Left hindlimb (tissue), 1 donor: ENCODE measurements at places on chromosomes 13 and 19.

GRCh38 chr19:50204811-50205675 lies 1.6 kb downstream of the MYH14 start:
- DNase-seq: no peak

GRCh38 chr19:52231154-52231910 lies 38.1 kb upstream of the ZNF766 start:
- no peak for DNase-seq

DNA sequence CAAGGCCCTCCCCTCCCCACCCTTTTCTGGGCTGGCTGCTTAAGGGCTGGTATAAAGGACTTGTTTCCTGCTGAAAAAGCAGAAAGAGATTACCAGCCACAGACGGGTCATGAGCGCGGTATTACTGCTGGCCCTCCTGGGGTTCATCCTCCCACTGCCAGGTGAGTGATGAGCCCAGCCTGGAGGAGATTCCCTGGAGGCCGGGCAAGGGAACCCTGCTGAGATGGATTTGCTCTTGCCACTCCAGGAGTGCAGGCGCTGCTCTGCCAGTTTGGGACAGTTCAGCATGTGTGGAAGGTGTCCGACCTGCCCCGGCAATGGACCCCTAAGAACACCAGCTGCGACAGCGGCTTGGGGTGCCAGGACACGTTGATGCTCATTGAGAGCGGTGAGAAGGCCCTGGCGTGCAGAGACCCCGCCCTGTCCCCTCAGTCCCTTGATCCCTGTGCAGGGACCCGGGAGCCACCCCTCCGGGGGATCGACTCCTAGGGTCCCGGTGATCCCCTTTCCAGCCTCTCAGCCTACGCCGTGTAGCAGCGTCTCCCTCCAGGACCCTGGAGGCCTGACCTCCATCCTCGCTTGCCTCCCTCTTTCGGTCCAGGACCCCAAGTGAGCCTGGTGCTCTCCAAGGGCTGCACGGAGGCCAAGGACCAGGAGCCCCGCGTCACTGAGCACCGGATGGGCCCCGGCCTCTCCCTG lies at the start of gene CD177:
TSS of gene CD177 (plus strand) at position 81 of the 699 bp plus-strand sequence. CDS start at position 110, 29 bp downstream.
- DNase-seq: no peak

DNA sequence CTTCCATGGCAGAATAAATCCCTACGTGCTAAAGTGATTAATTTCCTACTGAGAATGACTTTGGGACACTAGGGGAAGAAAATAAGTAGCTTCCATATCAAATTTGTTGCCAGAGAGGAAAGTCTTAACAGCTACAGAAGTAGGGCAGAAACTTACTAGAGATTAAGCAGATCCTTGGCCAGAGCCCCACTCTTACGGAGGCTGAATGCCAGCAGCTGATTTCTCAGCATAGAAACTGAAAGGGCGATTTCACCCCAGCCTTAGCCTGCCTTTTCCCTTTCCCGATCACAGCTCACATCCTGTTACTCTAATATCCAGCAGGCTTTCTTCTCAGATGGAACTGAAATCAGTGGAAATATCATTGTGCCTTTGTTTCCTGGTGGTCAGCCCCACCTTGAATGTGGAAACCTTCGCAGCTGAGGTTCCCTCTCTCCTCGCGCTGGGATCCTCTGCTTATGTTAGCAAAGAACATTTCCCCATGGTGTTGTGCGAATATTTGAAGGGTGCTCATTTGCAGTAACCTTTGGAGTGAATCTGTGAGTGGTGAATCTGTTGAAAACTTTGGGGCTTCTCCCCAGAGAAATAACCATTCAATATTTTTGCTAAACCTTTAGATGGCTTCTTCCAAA lies 8.4 kb downstream of the FAM124A start:
- DNase-seq: peak; percentile 64

DNA sequence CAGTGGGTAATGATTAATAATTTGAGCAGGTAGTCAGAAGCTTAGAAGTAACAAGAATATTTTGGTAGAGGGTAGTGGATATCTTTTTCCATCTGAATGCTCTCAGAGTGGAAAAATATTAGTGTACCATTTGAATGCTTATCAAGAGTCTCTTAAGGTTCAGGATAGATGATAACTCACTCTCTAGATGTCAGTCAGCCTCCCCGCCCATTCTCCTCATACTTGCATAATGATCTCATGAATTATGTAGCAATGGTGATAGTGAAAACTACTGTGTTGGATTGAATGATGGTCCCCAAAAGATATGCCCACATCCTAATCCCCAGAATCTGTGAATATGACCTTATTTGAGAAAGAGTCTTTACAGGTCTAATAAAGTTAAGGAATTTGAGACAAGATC lies 132.7 kb upstream of the KLF12 start:
- no peak for DNase-seq
